ENCODE measurements at places on chromosomes 12 and 14. TPM values are rescaled to one million over a fixed set of nuclear protein-coding genes. Genes with fewer than 3 reads are reported as not detected.

OAS1 gene
- 30.6 TPM for total RNA-seq

PZP gene
- total RNA-seq: not detected

CHST11 gene
- 40.6 TPM for total RNA-seq

DCP1B gene
- 12.4 TPM for total RNA-seq

ARMH4 gene
- total RNA-seq: not detected

CCDC197 gene
- not detected for total RNA-seq

GPRC5D gene
- 0.44 TPM for total RNA-seq
